ENCODE measurements at places on chromosomes 4 and X.

- no peak for DNase-seq
These were observed 20.7 kb downstream of the PAGE5 start for GRCh38 chrX:55240788-55241340.

DNA sequence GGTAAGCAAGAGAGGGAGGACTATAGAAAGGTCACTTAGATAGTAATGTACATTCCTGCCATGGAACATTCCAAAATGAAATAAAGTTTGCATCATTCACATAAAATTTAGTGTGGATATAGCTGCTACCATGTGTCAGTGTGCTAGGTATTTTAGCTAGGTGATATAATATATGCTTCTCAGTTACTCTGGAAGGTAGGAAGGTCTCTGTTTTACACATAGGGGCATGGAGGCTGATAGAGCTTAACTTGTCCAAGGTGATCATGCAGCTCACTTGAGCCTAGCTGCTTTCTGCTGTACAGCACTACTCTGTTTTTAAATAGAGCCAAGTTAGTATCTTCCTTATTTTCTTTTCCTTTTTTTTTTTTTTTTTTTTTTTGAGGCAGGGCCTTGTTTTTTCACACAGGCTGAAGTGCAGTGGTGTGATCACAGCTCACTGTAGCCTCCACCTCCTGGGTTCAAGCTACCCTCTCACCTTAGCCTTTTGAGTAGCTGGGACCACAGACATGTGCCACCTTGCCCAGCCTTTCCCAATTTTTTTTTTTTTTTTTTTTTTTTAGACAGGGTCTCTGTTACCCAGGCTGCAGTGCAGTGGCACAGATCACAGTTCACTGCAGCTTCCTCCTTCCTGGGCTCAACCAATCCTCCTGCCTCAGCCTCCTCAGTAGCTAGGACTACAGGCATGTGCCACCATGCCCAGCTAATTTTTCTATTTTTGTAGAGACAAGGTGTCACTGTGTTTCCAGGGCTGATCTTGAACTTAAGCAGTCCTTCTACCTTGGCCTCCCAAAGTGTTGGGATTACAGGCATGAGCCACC is 10.4 kb downstream of the AFF1 start:
- DNase-seq = no peak

DNA sequence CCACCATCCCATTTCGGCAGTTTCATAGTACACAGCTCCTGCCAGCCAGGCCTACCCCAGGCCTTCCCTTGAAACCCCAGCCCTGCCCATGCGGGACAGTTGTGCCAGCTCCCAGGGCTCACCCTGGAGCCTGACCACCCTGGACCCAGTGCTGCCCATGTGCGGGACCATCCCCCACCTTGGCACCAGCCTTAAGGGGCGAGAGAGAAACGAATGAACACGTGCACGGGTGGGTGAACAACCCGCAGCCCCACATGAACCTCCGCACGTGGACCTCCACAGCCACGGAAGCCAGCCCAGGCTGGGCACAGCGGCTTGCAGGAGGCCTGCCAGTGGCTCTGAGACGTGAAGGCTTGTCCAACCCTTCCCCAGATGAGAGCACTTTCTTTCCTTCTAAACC is 76.0 kb upstream of the MXD4 start:
- DNase-seq = no peak

- DNase-seq = no peak
These were observed 1.2 kb downstream of the HMGB3 start for GRCh38 chrX:150984169-150984824.

- DNase-seq = no peak
These were observed 40.2 kb downstream of the ATP10D start for GRCh38 chr4:47525154-47525819.

DNA sequence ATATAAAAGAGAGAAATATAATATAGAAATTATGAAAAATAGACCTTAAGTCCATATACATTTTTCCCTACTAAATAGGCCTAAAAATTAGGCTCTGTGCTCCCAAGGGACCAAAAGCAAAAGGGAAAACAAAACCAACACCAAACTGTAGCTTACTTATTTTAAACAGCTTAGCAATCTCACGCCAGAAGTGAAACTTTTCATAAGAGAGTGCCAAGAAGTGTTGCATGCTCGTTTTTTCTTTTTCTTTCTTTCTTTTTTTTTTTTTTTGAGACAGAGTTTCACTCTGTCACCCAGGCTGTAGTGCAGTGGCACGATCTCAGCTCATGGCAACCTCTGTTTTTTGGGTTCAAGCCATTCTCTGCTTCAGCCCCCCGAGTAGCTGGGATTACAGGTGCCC is 250.4 kb downstream of the TMA16 start:
- DNase-seq = no peak

- no peak for DNase-seq
These were observed 613 bp upstream of the TMEM47 start for GRCh38 chrX:34657726-34658070.

DNA sequence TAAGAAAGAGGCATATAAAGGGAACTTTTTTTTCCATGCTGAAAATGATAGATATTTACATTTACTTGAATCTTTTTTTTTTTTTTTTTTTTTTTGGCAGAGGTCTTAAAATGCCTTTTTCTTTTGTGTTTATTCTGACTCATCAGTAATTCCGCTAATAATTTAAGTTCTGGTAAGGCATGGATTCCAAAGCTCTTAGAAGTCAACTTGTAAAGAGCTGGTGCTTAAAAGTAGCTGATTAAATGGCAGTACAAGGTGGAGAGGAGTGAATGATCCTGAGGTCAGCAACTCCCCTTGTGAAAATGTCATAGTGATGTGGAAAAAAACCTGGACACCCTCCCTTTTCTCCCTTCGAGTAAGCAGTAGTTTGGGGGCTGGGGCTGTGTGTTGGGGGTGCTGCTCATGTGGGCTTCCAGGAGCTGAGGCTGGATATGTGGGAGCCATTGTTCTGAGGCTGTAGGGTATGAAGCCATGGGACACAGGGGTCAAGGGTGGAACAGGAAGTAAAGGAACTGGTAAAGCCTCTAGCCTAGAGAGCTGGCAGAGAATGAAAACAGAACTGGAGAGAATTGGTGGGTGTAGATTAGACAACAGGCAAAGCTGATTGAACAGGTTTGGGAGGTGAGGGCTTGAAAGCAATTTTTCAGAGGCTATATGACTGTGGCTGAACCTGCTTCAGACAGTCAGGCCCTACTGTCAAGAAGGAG is 41.0 kb upstream of the PITX2 start:
- no peak for DNase-seq

- no peak for DNase-seq
These were observed 253.8 kb upstream of the KCNIP4 start for GRCh38 chr4:22202246-22202974.
